Uterus (tissue), 4 donors: ENCODE measurements at places on chromosomes 5 and 9. TPM values are rescaled to one million over a fixed set of nuclear protein-coding genes. Genes with fewer than 3 reads are reported as not detected.
A peak's percentile ranks its signal among the peaks of the same experiment; 100 is the strongest.

Gene WWC1
- total RNA-seq, result 8.7 TPM

- H3K27me3 ChIP-seq, result no peaks in the 10 kb centered on the region
- no peaks in the 10 kb centered on the region for H3K36me3 ChIP-seq
- H3K4me3 ChIP-seq, result no peak overlapping the region
- H3K27ac ChIP-seq, result no peak overlapping the region
- DNase-seq, result no peak
- H3K4me1 ChIP-seq, result no peaks in the 10 kb centered on the region
Measured at GRCh38 chr9:104606152-104606551, 725 bp upstream of the OR13C2 start.

DNA sequence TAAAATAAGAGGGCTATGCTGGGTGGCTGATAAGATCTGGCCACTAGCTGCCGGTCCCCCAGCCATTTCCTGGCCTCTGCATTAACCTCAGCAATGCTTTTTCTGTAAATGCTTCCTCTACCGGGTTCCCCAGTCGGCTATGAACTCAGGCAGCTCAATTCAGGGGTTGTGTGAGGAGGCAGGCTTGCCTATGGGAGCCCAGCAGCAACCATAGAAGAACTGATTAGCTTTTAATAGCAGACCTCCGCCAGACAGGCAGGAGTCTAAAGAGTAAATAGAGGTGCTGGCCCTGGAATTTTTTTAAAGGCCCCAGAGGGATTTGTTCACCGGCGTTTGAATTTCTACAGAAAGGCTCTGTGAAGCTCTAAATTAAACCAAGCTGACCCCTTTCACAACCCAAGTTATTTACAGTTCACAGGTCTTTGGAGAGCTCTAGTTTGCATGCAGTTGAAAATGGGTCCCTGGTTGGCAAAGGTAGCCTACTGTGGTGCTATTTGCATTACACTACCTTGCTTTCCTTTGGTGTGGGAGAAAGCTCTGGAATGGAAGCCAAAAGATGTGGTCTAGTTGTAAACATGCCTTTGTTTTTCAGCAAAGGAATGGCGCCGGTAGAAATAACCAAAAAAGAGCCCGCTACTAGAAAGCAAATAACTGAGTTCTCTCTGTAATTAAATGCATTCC, 289.7 kb upstream of the SEMA6A start:
- H3K27ac ChIP-seq, result no peak overlapping the region
- H3K4me3 ChIP-seq, result no peak overlapping the region
- no peaks in the 10 kb centered on the region for H3K27me3 ChIP-seq

DNA sequence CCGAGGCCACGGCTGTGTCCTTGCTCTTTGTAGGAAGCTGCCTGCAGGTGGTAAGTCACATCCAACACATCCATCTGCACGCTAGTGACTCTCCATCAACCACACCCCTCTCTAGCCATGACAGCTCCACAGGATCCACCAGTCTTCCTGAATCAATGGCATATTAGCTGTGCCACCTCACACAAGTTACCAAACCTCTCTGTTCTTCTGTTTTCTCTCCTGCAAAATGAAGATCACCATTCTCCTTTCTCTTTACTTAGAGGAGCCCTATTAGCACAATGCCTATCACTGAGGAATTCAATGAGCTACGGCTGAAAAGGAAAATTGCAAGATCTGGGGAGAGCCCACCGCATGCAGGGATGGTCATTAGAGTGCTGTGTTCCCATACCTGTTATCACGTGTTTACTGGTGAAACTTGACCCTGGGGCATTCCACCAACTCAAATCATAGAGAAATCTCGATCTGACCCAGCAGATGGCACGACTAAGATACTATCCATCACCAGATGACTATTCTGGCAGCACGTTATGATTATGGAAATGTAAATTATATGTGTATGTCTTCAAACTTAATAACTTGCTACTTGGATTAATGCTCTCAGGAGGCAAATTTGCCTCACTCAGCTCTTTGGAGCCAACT, 20.9 kb downstream of the WHRN start:
- no peak overlapping the region for H3K4me3 ChIP-seq
- H3K27ac ChIP-seq, result peak overlapping the region; percentile 29
- H3K4me1 ChIP-seq, result no peaks in the 10 kb centered on the region

- no peaks in the 10 kb centered on the region for H3K4me1 ChIP-seq
- no peak for DNase-seq
Measured at GRCh38 chr9:76619197-76619596, 145.0 kb upstream of the PCA3 start.
